ENCODE measurements at places on chromosomes 4 and X.
A peak's percentile ranks its signal among the peaks of the same experiment; 100 is the strongest.

DNA sequence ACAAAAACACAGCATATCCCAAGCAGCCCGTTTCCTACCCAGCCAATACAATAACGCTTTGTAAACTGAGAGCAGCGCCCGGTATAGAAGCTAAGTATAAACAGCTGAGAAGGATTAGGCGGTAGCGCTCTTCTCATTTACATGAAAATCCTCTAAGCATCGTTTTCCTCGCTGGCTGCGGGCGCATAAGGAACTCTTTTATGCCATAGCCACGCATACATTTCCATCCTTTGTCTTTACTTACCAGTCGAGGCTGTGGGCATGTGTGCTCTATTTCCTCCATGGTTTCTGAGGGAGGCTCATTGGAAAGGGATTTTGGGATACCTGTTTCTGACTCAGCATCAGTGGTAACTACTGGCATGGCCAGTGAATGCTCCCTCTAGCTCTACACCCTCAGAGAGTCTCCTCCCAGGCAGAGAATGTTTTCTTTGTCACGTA lies 383 bp downstream of the PCYT1B start:
- no peak for DNase-seq

DNA sequence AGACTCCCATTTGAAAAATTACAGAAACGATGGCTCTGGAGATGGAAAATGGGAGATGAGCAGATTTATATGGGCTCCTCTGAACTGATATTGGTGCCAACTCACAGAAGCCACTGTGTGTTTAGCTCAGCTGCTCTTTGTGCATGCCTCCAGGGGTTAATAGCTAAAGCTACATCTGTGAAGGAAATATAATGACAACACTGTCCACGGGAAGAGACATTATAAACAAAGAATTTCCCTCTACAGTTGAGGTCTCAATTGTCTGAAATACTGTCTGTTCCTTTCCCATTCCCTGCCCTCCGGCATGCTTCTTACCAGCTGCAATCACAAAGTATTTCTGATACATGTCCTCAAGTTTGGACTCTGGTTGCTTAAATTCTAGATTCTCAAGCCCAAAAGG lies 40.4 kb downstream of the PPA2 start:
- DNase-seq = no peak

- no peak for DNase-seq
Measured at GRCh38 chr4:140223056-140223810, 69.2 kb upstream of the MAML3 start.

GRCh38 chr4:110904435-110905065 lies 281.7 kb upstream of the PITX2 start:
- DNase-seq = peak; percentile 73

GRCh38 chr4:166994686-166995085 lies 239.6 kb downstream of the SPOCK3 start:
- no peak for DNase-seq

GRCh38 chrX:125757794-125758564 lies 408.1 kb downstream of the DCAF12L2 start:
- DNase-seq = no peak

- no peak for DNase-seq
Measured at GRCh38 chr4:140777386-140777785, 21.2 kb upstream of the TBC1D9 start.

All from LoVo (cell line).